ENCODE measurements at places on chromosomes 3 and 15.
A peak's percentile ranks its signal among the peaks of the same experiment; 100 is the strongest.

- no peak for DNase-seq
Measured at GRCh38 chr15:87626860-87627259, 629.7 kb downstream of the NTRK3 start.

DNA sequence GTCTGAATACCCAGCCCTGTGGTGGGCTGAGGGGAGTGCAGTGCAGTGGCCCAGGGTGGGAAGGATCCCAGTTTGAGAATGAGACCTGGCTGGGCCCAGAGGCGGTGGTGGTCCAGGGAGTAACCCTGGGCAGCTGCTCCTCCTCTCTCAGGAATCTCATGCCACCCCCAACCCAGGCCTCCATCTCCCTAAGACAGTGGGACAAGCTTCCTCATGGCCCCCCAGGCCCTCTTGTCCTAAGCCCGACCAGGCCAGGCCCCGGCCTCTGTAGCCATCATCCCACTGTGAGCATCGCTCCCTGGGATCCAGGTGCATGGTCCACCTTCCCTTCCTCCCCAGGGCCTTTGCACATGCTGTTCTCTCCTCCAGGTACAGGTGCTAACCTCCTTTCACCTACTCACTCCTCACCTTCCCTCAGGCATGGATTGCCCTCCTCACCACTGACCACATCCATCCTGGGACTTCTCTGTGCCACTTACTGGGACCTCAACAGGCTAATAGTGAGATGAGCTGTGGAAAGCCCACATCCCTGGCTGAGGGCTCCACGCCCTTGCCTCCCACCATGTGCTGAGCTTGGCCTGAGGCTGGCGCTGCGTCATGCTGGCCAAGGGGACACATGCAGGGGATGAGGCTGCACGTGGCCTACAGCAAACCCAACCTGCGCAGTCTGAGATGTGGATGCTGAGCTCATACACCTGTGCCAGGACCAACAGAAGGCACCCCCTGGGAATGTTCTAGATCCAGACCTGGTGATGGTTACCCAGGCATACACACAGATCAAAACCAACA is 9.9 kb downstream of the CHDH start:
- DNase-seq = no peak

DNA sequence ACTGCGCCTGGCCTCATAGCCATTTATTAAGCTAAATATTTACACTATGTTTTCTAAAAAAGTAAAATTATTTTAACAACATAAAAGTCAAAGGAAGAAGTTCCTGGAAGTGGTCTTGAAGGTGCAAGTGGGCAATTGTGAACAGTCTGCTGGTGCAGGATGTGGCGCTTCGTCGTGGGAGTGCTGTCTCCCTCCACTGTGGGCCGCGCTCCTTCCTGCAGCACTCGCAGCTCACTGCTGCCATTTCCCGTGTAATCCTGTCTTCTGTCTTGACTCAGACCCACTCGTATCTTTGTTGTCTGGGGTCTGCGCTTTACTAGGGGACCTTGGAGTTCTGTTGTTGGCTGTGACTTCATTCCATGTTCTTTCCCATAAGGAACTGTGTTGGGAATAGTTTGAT is 56.3 kb downstream of the APBA2 start:
- peak; percentile 72 for DNase-seq

- DNase-seq = no peak
Measured at GRCh38 chr3:168862466-168862865, 766.7 kb upstream of the GOLIM4 start.

DNA sequence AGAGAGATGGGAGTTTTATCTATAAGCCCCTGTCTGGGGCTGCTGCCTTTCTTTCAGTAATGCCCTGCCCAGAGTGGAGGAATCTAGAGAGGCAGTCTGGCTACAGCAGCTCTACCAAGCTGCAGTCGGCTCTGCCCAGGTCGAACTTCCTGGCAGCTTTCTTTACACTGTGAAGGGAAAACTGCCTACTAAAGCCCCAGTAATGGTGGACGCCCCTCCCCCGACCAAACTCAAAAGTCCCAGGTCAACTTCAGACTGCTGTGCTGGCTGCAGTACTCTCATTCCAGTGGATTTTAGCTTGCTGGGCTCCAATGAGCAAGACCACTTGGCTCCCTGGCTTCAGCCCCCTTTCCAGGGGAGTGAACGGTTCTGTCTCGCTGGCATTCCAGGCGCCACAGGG is 65.9 kb upstream of the RARB start:
- no peak for DNase-seq

Data from activated CD8-positive, alpha-beta memory T cell treated with anti-CD3 and anti-CD28 coated beads, Interleukin-2, amount 10 ng/mL, durations not matched to agents 7 days and 5 days (primary cell).